Germinal center (tissue), 1 donor: ENCODE measurements at places on chromosomes 11 and 22.

GRCh38 chr22:46417769-46418168 lies 82.3 kb downstream of the TRMU start:
- no peak for DNase-seq

- DNase-seq, result no peak
Observed at GRCh38 chr11:14029971-14030920, 67.7 kb downstream of the SPON1 start.

GRCh38 chr11:15258433-15259165 lies 143.9 kb downstream of the INSC start:
- DNase-seq, result no peak

- no peak for DNase-seq
Observed at GRCh38 chr11:70331901-70332300, 61.4 kb downstream of the PPFIA1 start.

DNA sequence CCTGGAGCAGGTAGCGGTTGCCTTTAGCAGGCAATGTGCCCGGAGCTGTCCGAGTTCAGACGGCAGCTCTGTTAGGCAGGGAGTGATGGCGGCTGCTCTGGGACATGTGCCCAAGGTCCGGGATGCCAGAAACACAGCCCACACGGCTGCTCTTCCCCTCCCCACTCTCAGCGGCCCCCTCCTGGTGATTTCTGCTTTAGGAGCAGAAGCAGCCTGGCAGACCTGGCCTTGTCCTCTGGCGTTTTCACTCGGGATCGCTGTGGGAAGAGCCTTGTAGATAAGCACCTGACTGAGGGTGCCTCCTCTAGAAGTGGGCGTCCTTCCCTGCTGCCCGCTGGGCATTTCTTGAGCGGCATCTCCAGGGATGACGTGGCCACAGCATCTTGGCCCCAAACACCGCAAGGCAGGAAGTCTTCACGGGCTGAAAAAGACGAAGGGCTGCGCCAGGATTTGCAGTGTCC lies 392.2 kb downstream of the TBC1D22A start:
- no peak for DNase-seq

- no peak for DNase-seq
Observed at GRCh38 chr11:57056735-57057134, 68.0 kb downstream of the OR5AK2 start.

GRCh38 chr22:33270596-33270995 lies 212.4 kb upstream of the SYN3 start:
- DNase-seq, result no peak

GRCh38 chr11:58275002-58275401 lies 6.9 kb upstream of the OR10W1 start:
- DNase-seq, result no peak

GRCh38 chr22:24727218-24727851 lies 47.2 kb downstream of the PIWIL3 start:
- DNase-seq, result no peak

DNA sequence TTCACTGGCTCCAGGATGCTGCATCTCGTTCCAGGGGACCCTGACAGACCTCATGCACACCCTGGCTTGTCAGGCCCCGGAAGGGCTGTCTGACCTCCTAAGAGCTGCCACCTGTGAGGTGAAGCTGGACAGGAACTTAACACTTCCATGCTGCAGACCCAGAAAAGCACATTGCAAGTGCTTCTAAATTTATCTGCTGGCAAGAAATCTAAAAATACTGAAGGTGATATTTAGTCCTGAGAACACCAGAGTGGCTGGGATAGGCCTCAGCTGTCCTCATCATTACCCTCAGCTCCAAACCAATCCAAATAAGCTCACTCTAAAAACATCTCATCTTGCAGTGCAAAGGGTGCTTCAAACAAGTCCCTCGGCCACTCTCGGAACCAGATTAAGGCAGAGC lies 46.7 kb downstream of the ABTB2 start:
- no peak for DNase-seq

- no peak for DNase-seq
Observed at GRCh38 chr11:86152006-86152862, 83.3 kb upstream of the PICALM start.

DNA sequence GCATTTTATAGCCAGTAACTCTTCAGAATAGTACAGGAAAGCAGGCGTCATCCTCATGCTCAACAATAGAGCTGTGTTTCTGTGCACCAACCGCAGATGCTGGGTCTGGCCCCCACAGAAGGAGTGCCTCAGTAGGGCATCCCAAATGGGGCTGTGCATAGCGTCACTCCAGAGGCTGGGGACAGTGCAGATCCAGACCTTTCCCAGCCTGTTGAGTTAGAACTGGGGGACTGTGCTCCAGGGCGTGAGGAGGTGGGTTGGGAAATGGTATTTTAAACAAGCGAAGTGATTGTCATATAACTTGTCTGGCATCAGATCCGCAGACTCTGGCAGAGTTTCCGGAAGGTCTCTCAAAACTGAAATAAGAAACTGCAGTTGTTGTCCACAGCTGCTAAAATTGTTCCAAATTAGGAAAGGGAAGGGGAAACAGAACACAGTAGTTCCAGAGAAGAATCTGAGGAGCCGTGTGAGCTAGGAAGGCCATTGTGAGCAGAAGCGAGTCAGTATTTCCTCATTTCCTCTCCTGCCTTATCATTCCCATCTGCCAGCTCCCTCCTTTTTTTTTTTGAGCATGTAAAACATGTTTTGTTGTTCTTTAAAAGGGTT lies 52.2 kb downstream of the JAM3 start:
- DNase-seq, result no peak

- DNase-seq, result peak; percentile 72
Observed at GRCh38 chr22:22720201-22720723, 75.8 kb downstream of the GGTLC2 start.

GRCh38 chr22:46662226-46662625 lies 42.0 kb downstream of the GRAMD4 start:
- DNase-seq, result no peak

- no peak for DNase-seq
Observed at GRCh38 chr11:32388871-32389770, 46.2 kb downstream of the WT1 start.

DNA sequence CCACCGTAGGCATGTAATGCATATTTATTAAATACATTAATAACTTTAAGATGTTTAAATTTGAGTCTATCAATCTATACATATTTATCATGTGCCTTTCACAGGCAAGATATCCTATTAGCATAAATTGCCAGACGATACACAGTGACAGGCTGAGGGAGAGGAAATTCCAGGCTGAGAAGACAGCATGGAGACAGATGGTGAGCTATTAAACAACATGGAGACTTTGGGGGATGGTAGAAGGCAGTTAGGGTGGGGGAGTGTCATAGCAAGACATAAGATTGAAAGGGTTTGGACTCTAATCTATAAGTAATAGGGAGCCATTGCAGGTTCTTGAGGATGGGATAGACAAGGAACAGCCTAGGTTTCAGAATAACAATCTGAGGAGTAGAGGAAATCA lies 138.5 kb downstream of the NXPE2 start:
- no peak for DNase-seq

DNA sequence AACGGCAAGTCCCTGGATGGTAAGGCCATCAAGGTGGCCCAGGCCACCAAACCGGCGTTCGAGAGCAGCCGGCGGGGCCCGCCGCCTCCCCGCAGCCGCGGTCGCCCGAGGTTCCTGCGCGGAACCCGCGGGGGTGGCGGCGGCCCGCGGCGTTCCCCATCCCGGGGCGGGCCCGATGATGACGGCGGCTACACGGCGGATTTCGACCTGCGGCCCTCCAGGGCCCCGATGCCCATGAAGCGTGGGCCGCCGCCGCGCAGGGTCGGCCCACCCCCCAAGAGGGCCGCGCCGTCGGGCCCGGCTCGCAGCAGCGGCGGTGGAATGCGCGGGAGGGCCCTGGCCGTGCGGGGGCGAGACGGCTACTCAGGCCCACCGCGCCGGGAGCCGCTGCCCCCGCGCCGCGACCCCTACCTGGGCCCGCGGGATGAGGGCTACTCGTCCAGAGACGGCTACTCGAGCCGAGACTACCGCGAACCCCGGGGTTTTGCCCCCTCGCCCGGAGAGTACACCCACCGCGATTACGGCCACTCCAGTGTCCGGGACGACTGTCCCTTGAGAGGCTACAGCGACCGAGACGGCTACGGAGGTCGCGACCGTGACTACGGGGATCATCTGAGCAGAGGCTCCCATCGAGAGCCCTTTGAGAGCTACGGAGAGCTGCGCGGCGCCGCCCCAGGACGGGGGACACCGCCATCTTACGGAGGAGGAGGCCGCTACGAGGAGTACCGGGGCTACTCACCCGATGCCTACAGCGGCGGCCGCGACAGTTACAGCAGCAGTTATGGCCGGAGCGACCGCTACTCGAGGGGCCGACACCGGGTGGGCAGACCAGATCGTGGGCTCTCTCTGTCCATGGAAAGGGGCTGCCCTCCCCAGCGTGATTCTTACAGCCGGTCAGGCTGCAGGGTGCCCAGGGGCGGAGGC lies 792 bp downstream of the RBMXL2 start:
- no peak for DNase-seq

- DNase-seq, result no peak
Observed at GRCh38 chr11:62273284-62273683, 3.3 kb downstream of the SCGB2A2 start.

DNA sequence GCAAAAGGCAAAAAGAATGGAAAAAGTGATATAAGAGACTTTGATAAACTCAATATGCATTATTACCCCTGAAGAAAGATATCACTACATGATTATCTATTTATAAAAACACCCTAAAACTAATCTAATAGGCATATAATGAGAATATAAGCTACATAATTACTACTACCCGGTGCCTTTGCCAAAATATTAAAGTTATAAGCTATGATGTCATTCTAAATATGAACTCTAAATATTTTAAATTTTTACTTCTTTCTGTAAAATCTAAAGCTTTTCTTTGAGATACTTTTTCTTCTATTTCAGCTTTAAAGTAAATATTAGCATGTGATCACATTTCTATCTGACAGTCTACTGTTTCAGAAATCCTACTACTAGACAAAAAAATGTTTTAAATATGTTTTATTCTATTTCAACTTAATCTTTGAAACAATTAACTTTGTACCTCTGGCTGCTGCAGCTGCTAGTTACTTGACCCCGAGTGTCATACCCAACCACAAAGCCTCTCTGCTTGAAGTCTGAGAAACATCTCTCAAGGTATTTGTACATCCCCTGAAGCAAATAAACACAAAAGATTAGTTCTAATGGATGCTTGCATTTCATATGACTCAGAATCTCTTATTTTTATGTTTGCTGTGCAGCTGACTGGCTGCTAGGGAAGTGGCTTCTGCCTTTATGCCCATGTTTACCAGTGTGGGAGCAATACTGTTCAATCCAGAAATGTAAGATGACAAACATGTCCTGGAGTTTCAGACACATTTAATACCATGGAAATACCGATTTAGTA lies 26.8 kb downstream of the PGM2L1 start:
- no peak for DNase-seq

DNA sequence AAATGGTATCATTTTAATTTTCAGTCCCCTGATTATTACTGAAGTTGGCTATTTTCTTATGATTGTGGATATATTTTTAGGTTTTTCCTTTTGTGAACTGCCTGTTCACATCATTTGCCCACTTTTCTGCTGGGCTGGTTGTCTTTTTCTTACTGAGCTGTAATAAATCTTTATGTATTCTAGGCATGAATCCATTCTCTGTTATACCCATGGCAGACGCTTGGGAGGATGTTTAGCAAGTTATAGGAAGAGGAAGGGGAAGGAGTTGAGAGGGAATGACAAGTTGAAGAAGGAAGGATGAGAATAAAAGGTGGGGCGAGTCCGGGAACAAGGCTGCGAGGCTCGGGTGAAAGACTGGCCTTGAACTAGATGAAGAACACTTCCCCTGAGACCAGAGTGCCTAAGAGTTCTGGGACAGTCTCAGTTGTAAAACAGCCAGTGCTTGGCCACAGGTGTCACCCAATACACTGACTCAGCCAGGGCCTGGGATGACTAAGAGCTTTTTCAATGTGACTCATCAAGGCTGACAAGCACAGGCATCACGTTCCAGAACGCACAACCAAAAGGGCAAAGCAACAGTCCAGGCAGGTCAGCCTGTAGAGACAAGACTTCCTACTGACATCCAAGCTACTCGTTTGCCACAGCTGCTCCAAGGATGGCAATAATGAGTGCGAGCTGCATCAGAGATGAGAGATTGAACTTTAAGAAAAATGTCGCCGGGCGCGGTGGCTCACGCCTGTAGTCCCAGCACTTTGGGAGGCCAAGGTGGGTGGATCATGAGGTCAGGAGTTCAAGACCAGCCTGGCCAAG lies 35.2 kb downstream of the LRFN4 start:
- no peak for DNase-seq

DNA sequence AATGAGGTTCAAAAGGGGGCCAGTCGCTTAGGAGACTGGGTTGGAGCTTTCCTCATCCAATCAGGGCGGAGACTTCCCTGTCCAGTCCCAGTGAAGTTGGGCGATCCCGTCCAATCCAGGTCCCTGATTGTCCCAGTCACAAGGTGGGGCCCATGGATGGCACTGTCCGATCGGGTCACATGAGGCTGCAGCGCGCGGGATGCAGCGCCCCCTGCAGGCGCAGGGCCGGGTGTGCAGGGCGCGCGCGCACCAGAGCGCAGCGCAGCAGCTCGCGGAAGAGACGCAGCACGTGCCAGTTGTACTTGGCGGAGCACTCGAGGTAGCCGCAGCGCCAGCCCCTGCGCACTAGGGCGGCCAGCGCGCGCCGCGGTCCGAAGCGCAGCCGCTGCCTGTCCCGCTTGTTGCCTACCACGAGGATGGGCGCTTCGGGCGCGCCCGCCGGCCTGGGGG lies 2.3 kb downstream of the RASL10A start:
- DNase-seq, result peak; percentile 64

DNA sequence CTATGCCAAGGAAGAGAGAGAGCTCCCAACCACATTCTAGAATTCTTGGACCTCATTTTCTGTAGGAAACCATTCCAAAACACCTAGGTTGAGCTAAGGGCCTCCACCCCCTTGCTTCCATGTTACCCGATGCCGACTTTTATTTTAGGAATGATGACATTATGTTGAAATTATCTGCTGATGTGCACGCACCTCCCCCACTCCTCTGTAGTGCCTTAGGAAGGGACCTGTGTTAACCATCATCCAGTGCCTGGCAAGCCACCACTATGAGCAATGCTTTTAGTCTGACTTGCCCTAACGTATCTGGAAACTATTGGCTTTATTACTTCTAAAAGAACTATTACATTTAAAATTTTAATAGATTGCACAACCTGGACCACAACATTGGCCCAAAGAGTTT lies 42.1 kb downstream of the NCAPD3 start:
- no peak for DNase-seq

- no peak for DNase-seq
Observed at GRCh38 chr11:77346906-77347603, 45.6 kb upstream of the GDPD4 start.

DNA sequence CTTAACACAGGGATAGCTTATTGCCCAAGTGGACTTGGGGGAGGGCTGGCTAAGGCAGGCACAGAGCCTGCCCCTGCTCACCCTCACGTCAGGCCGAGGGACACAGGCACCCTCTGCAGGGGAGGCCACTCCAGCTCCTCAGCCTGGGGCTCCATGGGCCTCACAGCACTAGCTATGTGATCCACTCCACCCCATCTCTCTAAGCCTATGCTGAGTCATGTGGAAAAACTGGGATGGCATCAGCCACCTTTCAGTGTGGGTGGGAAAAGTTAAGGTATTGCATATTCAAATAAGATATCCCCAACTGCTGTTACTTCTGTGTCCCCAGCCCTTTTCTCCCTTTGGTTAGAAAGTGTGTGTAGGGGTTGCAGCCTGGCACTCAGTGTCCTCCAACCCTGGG lies 22.3 kb downstream of the RANGAP1 start:
- DNase-seq, result no peak

- no peak for DNase-seq
Observed at GRCh38 chr11:24509114-24509513, 12.3 kb downstream of the LUZP2 start.

- no peak for DNase-seq
Observed at GRCh38 chr11:1354125-1354938, 35.4 kb upstream of the BRSK2 start.
